Thyroid gland (tissue), 4 donors: ENCODE measurements at places on chromosomes 5 and 9. TPM values are rescaled to one million over a fixed set of nuclear protein-coding genes. Genes with fewer than 3 reads are reported as not detected.

The TRIM41 gene
- 23.0 TPM for total RNA-seq

DNA sequence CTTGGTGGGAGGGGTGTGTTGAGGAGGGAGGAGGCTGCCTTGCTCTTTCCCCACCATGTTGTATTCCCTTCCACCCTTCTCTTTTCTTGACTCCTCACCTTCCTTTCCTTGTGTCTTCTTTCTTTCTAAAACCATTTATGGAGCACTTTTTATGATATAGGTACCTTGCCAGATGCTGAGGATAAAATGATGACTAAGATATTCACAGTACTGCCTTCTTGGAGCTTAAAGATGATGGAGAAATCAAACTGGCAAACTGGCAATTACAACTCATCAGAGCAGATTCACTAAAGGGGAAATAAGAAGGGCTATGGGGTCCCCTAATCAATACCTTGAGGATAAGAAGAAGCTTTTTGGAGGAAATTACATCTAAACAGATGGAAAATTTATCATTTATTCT is 273.2 kb upstream of the MEF2C start:
- H3K36me3 ChIP-seq, result no peaks in the 10 kb centered on the region
- DNase-seq, result no peak
- no peak overlapping the region for H3K4me3 ChIP-seq
- H3K27me3 ChIP-seq, result no peaks in the 10 kb centered on the region
- no peaks in the 10 kb centered on the region for H3K4me1 ChIP-seq

The CACFD1 gene
- total RNA-seq, result 21.4 TPM

DNA sequence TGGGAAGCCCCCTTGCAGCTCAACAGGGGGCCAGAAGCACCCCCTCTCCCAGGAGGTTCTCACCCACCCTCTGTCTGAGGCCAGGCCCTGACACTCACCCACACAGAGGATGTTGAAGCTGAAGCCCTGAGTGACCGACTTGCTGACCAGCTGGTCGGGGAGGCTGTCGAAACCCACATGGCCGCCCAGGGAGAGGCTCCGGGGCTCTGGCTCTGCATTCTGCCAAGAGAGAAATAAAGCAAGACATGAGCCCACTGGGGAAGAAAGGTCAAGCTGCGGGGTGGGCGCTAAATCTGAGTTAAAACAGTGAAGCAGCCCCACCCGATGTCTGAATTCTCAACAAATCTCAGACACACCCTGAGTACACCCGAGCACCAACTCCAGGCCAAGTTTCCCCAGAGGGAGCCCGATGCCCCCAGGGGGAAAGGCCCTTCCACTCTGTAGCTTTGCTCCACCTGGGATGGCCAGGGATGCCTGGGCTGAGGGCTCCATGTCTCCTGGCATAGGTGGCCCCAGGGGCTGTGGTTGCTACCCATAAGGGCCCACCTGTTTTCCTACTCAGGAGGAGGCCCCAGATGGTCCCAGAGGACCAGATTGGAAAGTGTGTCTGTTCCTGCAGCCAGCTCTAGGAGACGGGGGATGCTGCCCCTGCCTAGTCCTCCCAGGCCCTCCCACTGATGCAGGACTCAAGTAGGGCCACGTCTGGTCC is 11.6 kb downstream of the SEPTIN8 start:
- DNase-seq, result no peak
- peaks cover 42% of the 10 kb centered on the region for H3K36me3 ChIP-seq
- H3K4me3 ChIP-seq, result no peak overlapping the region
- peaks cover 15% of the 10 kb centered on the region for H3K4me1 ChIP-seq
- no peak overlapping the region for H3K27ac ChIP-seq
- H3K27me3 ChIP-seq, result no peaks in the 10 kb centered on the region

DNA sequence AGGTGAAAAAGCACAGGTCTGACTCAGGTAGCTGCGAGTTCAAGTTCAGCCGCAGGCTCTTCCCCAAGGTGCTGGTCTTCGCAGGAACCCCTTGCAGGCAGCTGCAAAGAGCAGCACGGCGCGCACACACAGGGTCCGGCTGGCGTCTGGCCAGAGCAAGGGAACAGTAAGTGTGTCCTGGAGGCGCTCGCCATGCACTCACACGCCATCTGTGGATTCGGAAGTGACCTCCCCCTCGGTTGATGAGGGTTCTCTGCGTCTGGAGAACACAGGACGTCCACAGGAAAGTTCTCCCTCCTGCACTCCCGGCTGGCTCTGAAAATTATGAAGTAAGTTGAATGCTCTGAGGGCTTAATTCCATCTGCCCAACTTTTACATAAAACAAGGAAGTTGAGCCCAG is 14.0 kb upstream of the EGFL7 start:
- peaks cover 11% of the 10 kb centered on the region for H3K4me1 ChIP-seq
- DNase-seq, result peak; percentile 34
- no peaks in the 10 kb centered on the region for H3K36me3 ChIP-seq
- H3K4me3 ChIP-seq, result no peak overlapping the region
- H3K27me3 ChIP-seq, result no peaks in the 10 kb centered on the region

DNA sequence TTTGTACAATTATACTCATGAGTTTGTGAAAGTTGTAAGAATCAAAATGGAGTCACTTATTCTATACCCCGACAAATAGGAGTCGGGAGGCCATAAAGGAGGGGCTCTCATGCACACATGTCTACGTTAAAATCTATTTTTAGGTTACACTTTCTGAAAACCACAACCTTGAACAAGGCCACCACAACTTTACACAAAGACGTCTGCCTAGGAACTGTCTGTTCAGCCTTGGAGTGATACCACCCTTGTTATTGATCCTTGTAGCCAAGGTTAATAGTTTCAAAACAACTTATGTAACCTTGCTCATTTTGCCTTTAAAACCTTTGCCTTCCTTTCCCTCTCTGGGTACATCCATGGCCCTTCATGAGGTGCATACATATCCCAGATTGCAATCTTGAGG is 4.1 kb upstream of the NDFIP1 start:
- H3K27me3 ChIP-seq, result no peaks in the 10 kb centered on the region
- peaks cover 7% of the 10 kb centered on the region for H3K4me1 ChIP-seq
- no peaks in the 10 kb centered on the region for H3K36me3 ChIP-seq
- DNase-seq, result no peak
- no peak overlapping the region for H3K27ac ChIP-seq

- no peak overlapping the region for H3K4me3 ChIP-seq
- H3K4me1 ChIP-seq, result no peaks in the 10 kb centered on the region
- H3K27me3 ChIP-seq, result no peaks in the 10 kb centered on the region
- no peak for DNase-seq
- no peak overlapping the region for H3K27ac ChIP-seq
- no peaks in the 10 kb centered on the region for H3K36me3 ChIP-seq
These were observed 459.1 kb downstream of the EBF1 start for GRCh38 chr5:158640593-158640980.

The TMEM174 gene
- total RNA-seq, result not detected

DNA sequence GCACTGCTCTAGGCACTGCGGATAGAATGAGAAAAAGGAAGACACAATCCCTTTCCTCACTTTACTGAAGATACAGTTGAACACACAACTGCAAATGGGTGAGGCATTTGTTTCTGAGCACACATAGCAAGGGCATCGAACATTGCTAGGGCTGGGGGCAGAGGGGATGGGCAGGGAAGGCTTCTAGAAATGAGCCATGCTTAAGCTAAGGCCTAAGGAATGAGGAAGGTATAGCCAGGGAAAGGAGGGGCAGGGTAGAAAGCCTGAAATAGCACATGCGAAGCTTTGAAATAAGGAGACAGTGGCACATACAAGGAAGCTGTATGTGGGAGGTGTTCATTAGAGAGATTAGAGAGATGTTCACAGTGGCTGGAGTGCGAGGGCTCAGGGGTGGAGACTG is 92.7 kb downstream of the KIF4B start:
- H3K27ac ChIP-seq, result no peak overlapping the region
- no peaks in the 10 kb centered on the region for H3K27me3 ChIP-seq
- H3K36me3 ChIP-seq, result no peaks in the 10 kb centered on the region
- no peak for DNase-seq
- no peak overlapping the region for H3K4me3 ChIP-seq
- H3K4me1 ChIP-seq, result no peaks in the 10 kb centered on the region

DNA sequence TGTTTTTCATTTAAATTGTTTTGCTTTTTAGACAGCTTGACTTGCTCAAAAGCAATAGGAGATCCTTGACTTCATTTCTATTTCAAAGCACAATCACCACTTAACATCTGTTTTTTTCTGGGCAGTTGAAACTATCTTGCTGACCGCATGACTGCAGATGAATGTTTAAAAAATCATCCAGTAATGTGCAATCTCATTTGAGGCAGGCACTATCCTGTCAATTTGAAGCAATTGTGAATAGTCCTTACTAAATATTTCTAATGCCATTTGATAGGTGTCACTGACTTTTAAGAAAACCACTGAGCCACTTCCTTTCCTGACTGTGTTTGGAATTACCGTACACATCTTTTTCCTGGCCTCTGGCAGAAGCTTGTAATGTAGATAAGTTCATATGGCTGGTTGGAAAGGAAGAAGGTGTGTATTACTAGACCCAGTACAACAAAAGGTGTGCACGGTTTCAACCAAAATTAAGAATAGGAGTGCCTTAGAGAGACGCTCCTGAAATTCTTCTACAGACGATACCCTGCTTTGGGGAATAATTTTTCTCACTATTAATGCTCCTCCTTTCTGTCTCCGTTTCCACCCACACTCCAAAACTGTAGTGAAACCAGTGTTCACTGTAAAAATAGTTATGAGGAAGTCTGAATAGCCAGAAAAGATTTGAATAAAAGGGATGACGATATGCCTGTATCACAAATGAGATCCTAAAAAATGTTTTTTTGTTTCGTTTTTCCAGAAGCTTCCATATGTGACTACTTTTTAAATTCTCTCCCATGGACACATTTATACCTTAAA is 136.7 kb upstream of the MOCS2 start:
- H3K27ac ChIP-seq, result no peak overlapping the region
- no peaks in the 10 kb centered on the region for H3K4me1 ChIP-seq
- no peaks in the 10 kb centered on the region for H3K36me3 ChIP-seq
- DNase-seq, result no peak

- H3K27me3 ChIP-seq, result no peaks in the 10 kb centered on the region
- H3K27ac ChIP-seq, result no peak overlapping the region
- peaks cover 8% of the 10 kb centered on the region for H3K4me1 ChIP-seq
- peak; percentile 61 for DNase-seq
These were observed 84.3 kb upstream of the SLC1A3 start for GRCh38 chr5:36521838-36522745.

GRCh38 chr5:173745123-173745522 is 128.7 kb upstream of the BOD1 start:
- no peak overlapping the region for H3K4me3 ChIP-seq
- DNase-seq, result no peak
- H3K27ac ChIP-seq, result peak overlapping the region; percentile 56
- no peaks in the 10 kb centered on the region for H3K36me3 ChIP-seq
- peaks cover 30% of the 10 kb centered on the region for H3K4me1 ChIP-seq

DNA sequence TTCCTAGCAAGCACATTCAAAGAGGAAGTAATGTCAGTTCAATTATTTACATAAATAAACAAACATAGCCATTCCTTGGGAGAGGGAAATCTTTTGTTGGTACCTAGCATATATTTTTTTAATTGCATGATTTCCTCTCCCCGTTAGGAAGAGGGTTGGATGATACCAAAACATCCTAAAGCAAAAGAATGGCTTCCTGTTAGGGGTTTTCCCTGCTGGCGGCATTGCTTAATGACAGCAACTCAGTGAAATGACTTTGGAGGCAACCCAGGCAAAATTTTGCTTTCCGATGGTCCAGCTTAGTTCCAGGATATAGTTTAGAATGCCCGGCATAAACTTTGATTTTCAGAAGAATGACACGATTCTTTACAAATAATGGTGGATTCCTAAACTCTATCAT is 73.2 kb downstream of the MAT2B start:
- DNase-seq, result no peak
- peaks cover 8% of the 10 kb centered on the region for H3K4me1 ChIP-seq
- H3K4me3 ChIP-seq, result no peak overlapping the region
- no peaks in the 10 kb centered on the region for H3K27me3 ChIP-seq

GRCh38 chr9:135815830-135816650 is 91.3 kb downstream of the CAMSAP1 start:
- peaks cover 61% of the 10 kb centered on the region for H3K36me3 ChIP-seq
- no peak overlapping the region for H3K4me3 ChIP-seq
- DNase-seq, result no peak
- no peaks in the 10 kb centered on the region for H3K27me3 ChIP-seq
- H3K27ac ChIP-seq, result no peak overlapping the region

GRCh38 chr9:126514037-126514821 is 99.5 kb upstream of the LMX1B start:
- no peaks in the 10 kb centered on the region for H3K36me3 ChIP-seq
- H3K4me3 ChIP-seq, result no peak overlapping the region
- H3K27me3 ChIP-seq, result peaks cover 30% of the 10 kb centered on the region
- H3K27ac ChIP-seq, result no peak overlapping the region

The BASP1 gene
- total RNA-seq, result 29.6 TPM

The MRPL36 gene
- 10.4 TPM for total RNA-seq

GRCh38 chr5:95424016-95424415 is 32.9 kb downstream of the FAM81B start:
- no peaks in the 10 kb centered on the region for H3K36me3 ChIP-seq
- no peak for DNase-seq
- no peaks in the 10 kb centered on the region for H3K4me1 ChIP-seq
- H3K27ac ChIP-seq, result no peak overlapping the region
- no peak overlapping the region for H3K4me3 ChIP-seq

The ABCA1 gene
- 18.3 TPM for total RNA-seq

GRCh38 chr9:133169102-133169501 is 5.4 kb upstream of the GBGT1 start:
- no peak overlapping the region for H3K4me3 ChIP-seq
- no peak for DNase-seq
- no peaks in the 10 kb centered on the region for H3K36me3 ChIP-seq
- H3K27ac ChIP-seq, result no peak overlapping the region
- H3K4me1 ChIP-seq, result peaks cover 3% of the 10 kb centered on the region

The C9 gene
- not detected for total RNA-seq

- H3K4me3 ChIP-seq, result no peak overlapping the region
- DNase-seq, result no peak
- H3K27ac ChIP-seq, result no peak overlapping the region
- no peaks in the 10 kb centered on the region for H3K36me3 ChIP-seq
- no peaks in the 10 kb centered on the region for H3K4me1 ChIP-seq
These were observed 479.0 kb downstream of the CYLC2 start for GRCh38 chr9:103474156-103474555.
